Endothelial cell of umbilical vein (primary cell): ENCODE measurements at places on chromosomes 2 and 18.

DNA sequence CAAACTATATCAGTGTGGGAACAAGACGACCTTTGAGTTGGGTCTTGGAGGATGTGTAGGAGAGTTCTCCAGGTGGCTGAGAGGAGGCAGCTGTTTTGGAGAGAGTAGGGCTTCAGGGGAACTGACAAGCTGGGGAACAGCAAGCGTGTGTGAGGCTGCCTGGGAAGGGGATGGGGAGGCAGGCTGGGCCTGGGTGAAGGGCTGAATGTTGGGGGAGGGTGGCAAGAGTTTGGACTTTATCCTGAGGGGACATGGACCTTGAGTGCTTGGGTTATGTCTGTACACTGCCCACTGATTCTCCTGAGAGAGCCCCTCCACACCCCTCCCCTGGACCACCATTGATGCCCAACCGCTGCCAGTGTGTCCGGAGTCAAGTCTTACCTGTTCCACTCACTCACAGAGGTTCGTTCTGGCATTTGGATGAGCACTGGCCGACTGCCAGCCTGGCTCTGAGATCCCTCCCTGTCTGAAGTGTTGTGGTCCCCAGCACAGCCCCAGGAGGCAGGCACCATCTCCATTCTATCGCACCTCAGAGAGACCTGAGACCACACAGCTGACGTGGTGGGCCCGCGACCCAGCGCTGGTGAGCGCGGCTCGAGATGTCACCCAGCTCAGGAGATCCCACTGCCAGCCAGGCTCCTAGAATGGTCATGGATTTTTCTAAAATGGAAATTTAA lies 59.5 kb downstream of the DCDC2C start:
- no peak for DNase-seq

DNA sequence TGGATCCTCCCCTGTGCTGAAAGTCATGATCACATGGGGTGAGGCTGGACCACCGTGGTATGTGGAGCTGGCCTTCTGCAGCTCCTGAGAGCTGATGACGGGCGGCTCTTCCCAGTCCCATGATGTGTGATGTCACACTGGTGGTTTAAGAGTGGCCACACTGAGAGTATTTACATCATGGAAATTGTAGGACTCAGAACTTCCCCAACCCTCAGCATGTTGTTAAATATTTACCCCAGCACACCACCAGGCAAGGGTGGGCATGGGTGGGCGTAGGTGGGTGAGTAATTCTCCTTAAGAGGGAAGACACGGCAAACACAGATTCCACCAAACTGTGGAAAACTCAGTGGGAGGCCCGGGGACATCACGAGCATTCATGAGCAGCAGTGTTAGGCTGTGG lies 106.8 kb downstream of the ALPK2 start:
- DNase-seq, result no peak

DNA sequence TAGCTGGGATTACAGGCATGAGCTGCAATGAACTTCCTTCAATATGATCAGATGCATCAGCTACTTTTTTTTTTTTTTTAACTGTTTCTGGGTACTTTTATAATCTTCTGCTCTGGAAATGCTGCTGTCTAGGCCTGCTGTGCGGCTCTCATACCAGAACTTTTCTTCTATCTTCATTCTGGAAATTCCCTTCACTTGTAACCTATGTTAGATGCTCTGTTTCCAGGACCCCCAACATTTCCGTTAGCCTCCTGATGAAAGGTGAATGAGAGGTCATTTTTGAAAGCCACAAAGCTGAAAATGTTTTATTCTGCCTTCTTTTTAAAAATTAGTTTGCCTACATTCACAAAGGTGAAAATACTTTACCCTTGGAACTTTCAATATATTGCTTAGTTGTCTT lies 8.6 kb downstream of the AGFG1 start:
- no peak for DNase-seq

DNA sequence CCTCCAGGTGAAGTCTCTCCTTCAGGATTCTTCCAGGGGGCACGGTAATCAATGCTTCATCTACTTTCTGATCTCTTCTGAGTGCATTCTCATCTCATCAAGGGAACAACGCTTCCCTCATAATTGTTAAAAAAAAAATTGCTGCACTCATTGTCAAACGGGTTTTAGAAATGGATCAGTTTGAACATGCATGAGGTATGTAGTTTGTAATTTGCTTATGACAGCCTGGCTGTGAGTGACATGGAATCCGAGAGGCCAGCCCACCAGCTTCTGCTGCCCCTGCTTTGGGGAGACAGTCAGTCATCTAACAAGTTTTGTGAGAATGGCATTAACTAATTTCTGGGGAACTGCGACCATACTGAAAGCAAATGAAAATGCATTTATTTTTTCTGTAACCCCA lies 791.9 kb upstream of the SOX11 start:
- no peak for DNase-seq

DNA sequence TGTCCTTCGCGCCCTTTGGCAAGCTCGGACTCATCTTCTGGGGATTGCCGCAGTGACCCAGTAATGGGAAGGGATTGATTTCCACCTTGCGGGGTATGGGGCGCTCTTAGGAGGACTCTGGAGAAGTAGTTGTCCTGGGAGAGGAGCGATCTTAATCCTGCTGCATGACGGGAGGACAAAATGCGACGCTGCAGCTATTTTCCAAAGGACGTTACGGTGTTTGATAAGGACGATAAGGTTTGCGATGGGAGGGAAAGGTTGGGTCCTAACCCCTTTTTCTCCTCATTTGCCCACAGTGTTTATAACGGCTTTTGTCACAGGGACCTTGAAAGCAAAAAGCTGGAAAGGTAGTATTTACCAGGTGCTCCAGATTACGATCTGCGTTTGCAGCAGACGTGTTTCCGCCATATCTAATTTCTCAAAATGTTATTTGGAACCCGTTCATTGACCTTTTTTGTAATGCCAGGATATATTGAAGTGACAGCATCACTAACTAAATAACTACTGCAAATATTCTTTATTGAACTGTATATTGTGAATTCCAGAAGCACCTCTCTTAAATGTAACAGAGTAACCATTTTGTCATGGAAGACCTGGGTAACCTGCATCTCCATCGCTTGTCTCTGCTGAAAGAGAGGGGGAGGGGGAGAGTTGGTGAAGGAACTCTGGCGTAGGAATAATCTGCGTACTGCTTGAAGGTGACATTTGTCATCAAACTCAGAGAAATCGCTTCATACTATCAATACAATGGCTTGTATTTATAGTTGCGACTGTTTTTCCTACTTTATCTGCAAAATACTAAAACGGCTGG lies 590 bp downstream of the MDH1 start:
- no peak for DNase-seq

DNA sequence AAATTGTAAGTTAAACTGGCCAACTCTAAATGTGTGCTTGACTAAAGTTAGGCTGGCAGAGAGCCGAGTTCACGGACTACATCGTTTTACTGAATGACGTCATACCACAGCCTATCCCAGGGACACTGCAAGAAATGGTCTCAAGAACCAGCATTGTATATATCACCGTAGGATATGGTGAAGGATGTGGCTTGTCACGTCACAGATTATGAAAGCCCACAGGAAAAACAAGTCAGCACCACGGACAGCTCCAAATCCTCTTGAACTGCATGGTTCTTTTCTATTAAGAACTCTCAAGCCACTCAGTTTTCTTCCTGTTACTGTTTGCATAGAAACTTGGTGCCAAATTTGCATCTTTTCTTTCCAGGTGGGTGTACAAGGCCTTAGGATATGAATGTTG lies 85.1 kb upstream of the ACAA2 start:
- DNase-seq, result peak; percentile 68

DNA sequence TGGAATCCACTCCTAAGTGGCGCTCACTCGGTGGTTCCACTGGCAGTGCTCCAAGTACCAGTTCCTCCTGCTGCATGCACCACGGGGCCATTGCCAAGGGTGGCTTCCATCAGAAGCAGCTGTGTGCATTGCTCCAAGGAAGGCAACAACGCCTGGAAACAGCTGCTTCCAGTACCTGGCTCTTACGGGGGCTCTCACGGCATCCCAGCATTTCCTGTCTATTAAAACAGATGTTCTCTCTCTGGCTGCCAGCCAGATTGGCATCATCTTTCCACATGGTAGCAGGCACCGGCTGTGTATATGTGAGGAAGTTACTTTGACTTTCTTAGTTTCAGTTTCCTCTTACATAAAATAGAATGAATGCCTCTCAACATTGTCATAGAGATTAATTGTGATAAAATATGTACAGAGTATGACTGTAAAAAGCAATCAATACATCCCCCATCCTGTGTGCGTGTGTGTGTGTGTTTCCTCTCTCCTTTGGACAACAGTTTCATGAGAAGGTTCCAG lies 84.9 kb downstream of the CMPK2 start:
- DNase-seq, result peak; percentile 50

DNA sequence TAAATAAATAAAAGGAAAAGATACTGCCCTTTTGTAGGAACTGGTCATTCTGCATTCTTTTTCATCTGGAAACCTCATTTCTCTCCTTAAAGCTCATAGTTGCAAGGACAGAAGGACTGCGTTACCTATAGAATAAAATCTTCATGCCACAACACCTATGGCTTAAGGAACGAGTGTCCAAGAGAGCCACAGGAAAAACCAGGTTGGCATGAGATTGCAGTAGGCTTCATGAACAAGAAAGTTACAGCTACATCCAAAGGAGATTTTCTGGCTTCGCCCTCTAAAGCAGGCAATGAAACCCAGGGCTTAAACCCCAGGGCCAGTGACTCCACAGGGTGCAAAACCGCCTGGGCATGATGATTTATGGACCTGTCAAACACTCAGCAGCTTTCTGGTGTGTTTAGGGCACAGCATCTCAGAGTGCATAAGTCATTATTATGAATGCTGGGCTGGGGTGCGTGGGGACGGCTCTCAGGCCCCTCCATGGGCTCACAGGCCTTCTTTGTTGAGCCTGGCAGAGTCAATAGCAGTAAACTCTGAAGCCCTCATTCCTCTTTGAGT lies 30.7 kb upstream of the PIEZO2 start:
- DNase-seq, result no peak

DNA sequence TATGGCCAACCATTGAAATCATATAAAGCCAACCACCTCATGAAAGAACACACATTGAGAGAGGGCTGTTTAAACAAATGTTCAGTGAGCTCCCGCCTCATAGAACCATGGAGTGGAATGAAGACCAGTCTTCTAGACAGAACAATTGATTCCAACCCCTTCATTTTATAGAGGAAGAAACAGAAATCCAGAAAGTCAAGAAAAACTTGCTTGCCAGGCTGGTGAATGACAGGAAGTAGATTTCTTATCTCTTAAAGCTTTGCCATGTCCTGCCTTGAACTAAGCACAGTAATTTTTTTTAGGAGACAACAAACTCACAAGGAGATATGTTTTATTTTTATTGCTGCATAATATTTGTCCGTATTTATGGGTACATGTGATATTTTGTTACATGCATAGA lies 16.5 kb upstream of the NRP2 start:
- DNase-seq, result peak; percentile 31

GRCh38 chr2:66929632-66930338 lies 467.3 kb upstream of the ETAA1 start:
- peak; percentile 76 for DNase-seq

DNA sequence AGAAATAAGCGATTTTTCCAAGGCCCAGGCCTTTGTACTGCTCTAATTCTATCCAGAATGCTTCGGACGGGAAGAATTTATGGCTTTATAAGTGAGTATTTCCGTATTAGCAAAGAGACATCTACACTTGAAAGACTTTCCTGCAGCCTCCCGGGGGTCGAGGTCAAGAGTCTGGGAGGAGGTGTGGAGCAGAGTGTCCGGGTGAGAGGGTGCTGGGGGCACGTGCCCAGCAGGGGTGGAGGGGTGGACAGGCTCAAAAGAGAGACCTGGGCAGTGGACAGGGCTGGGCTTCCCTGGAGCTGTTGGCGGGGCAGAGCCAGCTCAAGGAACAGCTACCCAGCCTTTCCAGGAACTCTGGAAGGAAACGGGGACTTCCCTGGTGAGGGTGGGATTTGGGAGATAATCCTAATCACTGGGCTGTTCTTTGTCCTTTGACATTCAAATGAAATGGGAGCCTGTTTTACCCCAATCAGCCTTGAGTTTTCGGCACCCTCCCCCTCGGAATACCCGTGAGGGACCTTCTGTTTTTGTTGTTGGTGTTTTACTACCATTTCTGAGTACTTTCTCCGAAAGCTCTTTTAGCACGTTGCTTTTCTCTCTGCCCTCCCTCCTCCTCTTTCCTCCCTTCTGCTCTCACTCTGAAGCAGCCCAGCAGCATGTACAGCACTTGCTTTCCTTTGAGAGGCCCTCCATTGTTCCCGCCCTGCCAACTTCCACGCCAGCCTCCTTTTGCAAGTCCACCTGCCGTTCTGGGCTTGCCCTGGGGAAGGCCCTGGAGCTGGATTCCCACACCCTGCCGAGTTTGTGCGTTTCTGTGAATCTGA lies 164.7 kb downstream of the AGAP1 start:
- DNase-seq, result peak; percentile 18

DNA sequence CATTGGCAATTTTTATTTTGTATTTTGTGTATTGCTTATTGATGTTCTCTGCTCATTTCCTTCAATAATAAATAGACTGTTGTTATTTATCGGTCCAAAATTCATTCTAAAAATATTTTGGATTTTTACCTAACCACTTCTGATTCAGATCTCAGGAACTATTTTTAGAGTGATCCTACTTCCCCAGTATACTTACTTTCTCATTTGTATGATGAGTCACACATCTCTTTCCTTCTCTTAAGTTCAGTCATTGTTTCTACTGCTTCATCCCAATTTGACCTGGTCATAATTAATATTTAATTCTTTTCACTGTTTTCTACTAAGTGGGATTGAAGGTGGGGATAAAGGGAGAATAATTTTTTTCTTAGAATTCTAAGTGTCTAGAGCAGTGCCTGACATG lies 75.1 kb downstream of the AGPS start:
- DNase-seq, result peak; percentile 53

GRCh38 chr2:10245021-10245420 lies 57.7 kb upstream of the HPCAL1 start:
- DNase-seq, result no peak

DNA sequence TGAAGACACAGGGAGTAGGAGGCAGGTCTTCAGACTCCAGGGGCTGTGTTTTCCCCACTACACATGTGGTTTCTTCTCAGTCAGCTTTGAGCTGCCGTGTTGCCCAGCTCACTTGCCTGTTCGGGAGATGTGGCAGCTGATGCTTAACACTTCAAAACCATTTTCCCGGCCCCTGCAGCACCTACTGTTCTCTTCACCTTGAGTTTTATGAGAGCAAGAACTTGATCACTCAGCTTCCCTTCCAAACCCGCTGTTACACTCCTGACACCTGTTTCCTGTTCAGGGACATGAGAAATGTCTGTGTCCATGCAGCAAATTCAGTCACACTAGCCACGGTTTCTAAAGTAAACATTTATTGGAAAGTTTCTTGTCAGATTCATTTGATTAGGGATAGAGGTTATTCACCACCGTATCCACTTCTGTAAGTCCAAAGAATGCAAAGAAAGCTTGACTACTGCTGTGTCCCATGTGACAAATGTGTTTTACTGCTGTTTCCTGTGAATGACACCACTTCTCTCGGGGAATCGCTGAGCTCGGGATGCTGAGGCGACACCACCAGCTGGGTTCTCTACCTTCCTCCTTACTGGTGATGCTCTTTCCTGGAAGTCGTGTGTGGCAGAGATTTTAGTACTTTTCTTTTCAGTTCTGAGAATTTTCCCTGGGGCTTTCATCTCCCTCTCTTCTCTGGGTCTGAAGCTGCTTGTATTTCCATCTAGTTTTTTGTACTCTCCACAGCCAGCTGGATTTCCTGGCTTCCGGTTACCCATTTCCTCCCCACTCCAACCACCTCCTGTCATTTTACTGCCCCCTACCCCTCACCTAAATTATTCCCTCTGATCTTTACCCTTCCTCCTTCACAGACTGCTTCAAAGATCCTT lies 91.7 kb downstream of the KLF7 start:
- DNase-seq, result peak; percentile 70

GRCh38 chr2:121595012-121595891 lies 54.0 kb downstream of the CLASP1 start:
- DNase-seq, result no peak

- no peak for DNase-seq
These were observed 90.3 kb downstream of the RNF144A start for GRCh38 chr2:7007488-7007845.

- DNase-seq, result peak; percentile 57
These were observed 156.7 kb downstream of the EVA1A start for GRCh38 chr2:75403991-75404428.
